ENCODE measurements at places on chromosomes 3 and 15. TPM values are rescaled to one million over a fixed set of nuclear protein-coding genes. Genes with fewer than 3 reads are reported as not detected.

FAM81A gene
- 3.3 TPM for total RNA-seq

APOD gene
- total RNA-seq = 204 TPM

SLITRK3 gene
- not detected for total RNA-seq

UPK1B gene
- total RNA-seq = not detected

KNL1 gene
- total RNA-seq = 20.6 TPM

HMG20A gene
- total RNA-seq = 31.6 TPM

WDR49 gene
- 0.20 TPM for total RNA-seq

RAD18 gene
- total RNA-seq = 9.6 TPM

SNTN gene
- total RNA-seq = not detected

ALPK3 gene
- 0.20 TPM for total RNA-seq

GOLGA8O gene
- 0.20 TPM for total RNA-seq

KCNMB3 gene
- total RNA-seq = 1.8 TPM

SLC6A11 gene
- total RNA-seq = not detected

PLAAT1 gene
- total RNA-seq = 0.37 TPM

GOLGA8H gene
- total RNA-seq = under 0.01 TPM

FBXW12 gene
- total RNA-seq = 0.20 TPM

GPX1 gene
- total RNA-seq = 264 TPM

APEH gene
- total RNA-seq = 142 TPM

CCR1 gene
- 0.59 TPM for total RNA-seq

SEC22C gene
- 65.1 TPM for total RNA-seq

SEMA3F gene
- 6.5 TPM for total RNA-seq

DLG1 gene
- 41.6 TPM for total RNA-seq

RAB6B gene
- total RNA-seq = 0.37 TPM

RNF7 gene
- 36.7 TPM for total RNA-seq

CPLX3 gene
- total RNA-seq = not detected

VILL gene
- total RNA-seq = 5.1 TPM

TRH gene
- total RNA-seq = not detected

GAP43 gene
- 0.39 TPM for total RNA-seq

TATDN2 gene
- 22.9 TPM for total RNA-seq

LTK gene
- 0.20 TPM for total RNA-seq

CATSPER2 gene
- 0.39 TPM for total RNA-seq

XCR1 gene
- total RNA-seq = not detected

LPP gene
- total RNA-seq = 45.7 TPM

GOLGA8G gene
- total RNA-seq = not detected

KLF15 gene
- 2.0 TPM for total RNA-seq

ST8SIA2 gene
- not detected for total RNA-seq

LYZL4 gene
- total RNA-seq = not detected

USP19 gene
- total RNA-seq = 32.0 TPM

HCLS1 gene
- total RNA-seq = 1.8 TPM

CHRM5 gene
- not detected for total RNA-seq

TM4SF18 gene
- 0.39 TPM for total RNA-seq

Data from subcutaneous preadipocyte (primary cell).